Upper lobe of right lung (tissue), 1 donor: ENCODE measurements at places on chromosomes 11 and 22.

GRCh38 chr11:95266751-95267374 is 35.9 kb upstream of the SESN3 start:
- DNase-seq = no peak

DNA sequence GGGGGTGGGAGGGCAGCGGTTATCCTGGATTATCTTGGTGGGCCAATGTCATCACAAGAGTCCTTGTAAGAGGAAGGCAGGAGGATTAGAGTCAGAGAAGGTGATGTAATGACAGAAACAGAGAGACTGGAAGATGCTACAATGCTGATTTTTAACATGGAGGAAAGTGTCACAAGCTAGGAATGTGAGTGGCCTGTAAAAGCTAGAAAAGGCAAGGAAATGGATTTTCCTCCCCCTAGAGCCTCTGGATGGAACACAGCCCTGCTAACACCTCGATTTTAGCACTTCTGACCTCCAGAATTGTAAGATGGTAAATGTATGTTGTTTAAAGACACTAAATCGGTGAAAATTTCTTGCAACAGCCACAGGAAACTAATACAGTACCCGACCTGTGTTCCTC is 109.3 kb downstream of the MN1 start:
- DNase-seq = no peak

- DNase-seq = no peak
Measured at GRCh38 chr22:50436841-50437341, 37.9 kb downstream of the SBF1 start.

DNA sequence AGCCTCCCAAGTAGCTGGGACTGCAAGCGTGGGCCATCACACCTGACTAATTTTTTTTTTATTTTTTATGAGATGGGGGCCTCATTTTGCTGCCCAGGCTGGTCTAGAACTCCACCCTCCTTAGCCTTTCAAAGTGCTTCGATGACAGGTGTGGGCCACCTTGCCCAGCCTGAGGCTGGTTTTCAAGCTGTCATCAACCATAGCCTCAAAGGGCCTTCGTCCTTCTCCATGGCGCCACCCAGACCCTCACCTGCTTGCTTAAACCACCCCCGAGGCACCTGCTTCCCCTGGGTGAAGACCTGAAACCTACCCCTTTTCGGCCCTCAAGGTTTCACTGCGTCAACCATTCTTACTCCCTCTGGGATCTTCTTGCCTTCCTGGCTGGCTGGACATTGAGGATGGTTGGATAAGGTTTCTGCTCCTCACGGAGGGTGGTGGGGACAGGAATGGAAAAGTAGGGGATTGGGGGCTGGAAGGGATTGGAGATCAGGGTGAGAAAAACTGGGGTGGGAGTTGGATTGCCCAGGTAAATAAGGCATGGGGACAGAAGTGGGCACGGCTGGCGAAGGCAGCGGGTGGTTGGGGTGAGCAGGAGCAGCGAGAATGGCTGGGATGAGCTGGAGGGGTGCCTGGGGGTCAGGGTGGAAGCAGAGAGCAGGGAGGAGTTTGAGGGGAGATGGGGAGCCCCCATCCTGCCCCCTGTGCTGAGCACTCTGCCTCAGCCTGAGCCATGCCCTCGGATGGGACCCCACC is 2.8 kb upstream of the ACR start:
- no peak for DNase-seq

- DNase-seq = no peak
Measured at GRCh38 chr22:41608386-41608785, 12.5 kb downstream of the DESI1 start.
